ENCODE measurements at places on chromosomes 7 and 10.

- peak; percentile 80 for DNase-seq
Measured at GRCh38 chr7:31782411-31782991, 95.5 kb downstream of the PPP1R17 start.

- DNase-seq, result no peak
Measured at GRCh38 chr7:155448632-155449007, 9.3 kb upstream of the EN2 start.

- DNase-seq, result no peak
Measured at GRCh38 chr7:47758546-47758945, 176.6 kb upstream of the TNS3 start.

GRCh38 chr7:132371948-132372347 is 204.3 kb downstream of the PLXNA4 start:
- no peak for DNase-seq

DNA sequence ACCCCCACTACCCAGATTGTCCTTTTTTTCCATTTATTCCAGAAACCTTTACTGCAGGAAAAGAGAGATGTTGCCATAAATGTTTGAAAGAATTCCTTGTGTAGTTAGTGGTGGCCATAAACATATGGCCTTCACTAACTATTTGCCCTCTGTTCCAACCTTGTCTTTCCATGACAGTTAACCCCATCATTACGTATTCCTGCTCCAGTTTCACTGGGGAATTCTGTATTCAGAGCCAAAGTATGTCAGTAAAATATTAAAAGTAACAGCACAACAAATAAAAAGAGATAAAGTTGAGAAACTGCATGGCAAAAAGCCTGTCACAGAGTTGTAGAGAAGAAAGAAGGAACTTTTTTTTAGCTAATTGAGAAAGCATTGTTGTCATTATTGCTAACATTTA is 261.3 kb downstream of the BICC1 start:
- no peak for DNase-seq

GRCh38 chr7:70810558-70811139 is 321.3 kb upstream of the GALNT17 start:
- no peak for DNase-seq

DNA sequence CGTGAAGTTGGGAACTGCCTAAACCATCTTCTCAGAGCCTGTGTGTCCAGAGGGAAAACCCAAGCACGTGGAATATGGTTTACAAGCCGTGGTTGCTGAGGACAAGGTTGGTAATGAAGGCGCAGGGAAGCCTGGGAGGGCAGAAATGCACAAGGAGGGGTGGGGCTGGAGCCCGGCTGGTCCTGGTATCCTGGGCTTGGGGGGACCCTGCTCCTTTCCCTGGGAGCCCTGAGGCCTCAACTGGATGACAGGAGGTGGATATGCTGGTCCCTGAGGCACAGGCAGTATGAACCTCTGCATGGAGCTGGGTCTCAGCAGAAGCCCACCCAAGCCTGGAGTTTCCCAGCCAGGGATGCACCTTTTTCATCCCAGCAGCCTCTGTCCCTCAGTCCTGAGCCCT is 80.3 kb upstream of the RET start:
- DNase-seq, result no peak

GRCh38 chr10:114412907-114413797 is 8.8 kb upstream of the AFAP1L2 start:
- no peak for DNase-seq

DNA sequence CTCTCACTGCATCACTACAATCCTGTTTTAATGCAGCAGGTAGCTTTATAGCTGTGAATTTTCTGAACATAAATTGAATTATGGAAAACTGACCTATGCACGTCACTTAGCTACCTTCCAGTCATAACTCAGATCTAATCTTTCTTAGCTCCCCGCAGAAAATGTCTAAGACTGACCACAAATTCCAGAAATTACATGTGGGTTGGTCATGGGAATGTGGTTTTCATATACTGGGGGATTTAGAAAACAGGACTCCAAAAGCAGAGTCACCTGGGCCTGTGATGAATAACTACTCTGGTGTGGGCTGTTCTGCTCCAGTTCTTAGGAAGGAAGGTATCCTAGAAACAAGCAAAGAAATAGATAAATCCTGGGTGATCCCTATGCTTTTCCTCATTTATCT is 178.4 kb upstream of the LRRTM3 start:
- DNase-seq, result no peak

- DNase-seq, result no peak
Measured at GRCh38 chr7:68217426-68217825, 1220.8 kb downstream of the TYW1 start.

DNA sequence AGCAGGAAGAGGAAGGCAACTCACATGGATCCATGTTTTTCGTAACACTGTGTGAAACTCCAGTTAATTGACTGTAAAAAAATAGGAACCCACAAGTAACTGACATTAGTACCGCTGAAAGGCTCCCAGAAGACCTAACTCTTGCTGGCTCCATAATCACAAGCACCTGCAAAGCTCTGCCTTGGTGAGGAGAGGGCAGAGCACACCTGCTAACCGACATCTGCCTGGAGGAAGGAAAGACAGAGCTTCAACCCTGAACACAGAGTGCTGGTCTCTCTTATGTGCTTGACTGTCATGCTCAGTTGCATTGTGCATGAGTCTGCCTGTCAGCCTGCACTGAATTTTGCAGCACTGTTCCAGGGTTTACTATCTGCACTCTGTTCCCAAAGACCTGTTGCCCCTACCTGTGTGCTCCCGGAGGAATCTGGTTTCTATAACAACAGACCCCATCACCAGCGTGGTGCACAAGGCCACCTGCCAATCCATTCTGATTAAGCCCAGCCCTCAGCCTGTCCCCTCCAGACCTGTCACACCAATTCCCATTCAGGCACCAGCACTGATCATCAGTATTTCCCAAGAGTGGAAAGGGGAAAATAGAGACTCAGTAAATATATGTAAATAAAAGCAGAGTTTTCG is 63.1 kb upstream of the ANKRD1 start:
- peak; percentile 39 for DNase-seq

GRCh38 chr10:36504758-36505157 is 620.6 kb upstream of the ANKRD30A start:
- DNase-seq, result no peak

- no peak for DNase-seq
Measured at GRCh38 chr7:157525491-157525915, 188.7 kb downstream of the DNAJB6 start.

DNA sequence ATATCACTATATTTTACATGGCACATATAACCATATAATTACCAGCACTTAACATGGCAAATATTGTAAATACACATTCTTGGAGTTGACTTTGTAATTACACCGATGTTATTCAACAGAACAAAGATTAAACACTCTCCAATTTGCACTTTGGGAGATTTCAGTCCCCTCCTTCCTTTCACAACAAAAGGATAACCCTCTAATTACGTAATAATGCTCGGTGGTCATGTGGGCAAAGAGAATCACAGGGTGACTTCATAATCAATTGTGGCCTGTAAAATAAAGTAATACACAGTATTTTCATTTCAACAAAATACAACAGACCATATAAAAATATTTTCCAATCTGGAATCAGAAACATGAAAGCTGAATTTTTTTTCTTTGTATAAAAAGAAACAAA is 73.2 kb downstream of the RHOBTB1 start:
- no peak for DNase-seq

DNA sequence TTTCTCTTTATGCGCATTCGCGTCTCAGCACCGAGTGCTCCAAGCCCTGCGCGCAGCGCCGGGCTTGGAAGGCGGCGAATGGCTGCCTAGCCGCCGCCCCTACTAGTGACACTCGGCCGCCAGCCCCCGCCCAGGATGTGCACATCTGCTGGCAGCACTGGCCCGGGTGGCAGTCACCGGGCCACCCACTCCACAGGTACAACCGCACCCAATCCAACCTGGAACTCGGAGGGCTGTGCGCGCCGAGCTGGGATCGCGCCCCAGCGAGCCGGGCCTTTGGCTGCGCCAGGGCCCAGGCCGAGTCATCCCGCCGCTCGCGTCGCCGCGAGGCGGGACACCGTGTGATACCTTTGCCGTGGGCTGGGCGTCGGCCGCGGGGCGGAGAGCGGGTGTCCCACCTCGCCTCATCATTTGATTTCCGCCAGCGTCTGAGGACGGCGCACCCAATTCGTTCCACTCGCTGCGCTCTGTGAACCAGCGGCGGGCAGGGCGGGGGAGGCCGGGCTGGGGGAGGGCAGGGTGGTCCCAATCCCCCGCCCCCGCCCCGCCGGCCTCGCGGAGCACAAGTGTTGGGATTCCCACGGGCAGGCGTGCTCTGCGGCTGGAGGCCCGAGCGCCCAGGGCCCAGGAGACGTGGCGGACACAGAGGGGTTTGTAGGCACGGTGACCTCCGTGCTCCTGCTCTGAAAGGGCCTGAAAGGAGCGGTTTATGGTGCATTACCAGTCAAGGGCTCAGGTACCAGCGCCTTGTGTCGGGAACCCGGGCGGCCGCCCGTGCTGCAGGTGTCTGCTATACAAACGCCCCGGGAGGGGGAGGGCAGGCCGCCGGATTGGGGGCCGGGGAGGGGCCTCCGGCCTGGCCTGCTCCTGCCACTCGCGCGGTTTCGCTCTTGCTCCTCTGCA is 17.8 kb upstream of the PTF1A start:
- DNase-seq, result no peak

GRCh38 chr10:1538121-1538520 is 199.2 kb downstream of the ADARB2 start:
- no peak for DNase-seq

- no peak for DNase-seq
Measured at GRCh38 chr10:49074836-49075682, 40.3 kb downstream of the VSTM4 start.

GRCh38 chr7:80263821-80264220 is 129.2 kb downstream of the GNAI1 start:
- DNase-seq, result no peak

All from NAMALWA (cell line).